ENCODE measurements at places on chromosomes 16 and 17. TPM values are rescaled to one million over a fixed set of nuclear protein-coding genes. Genes with fewer than 3 reads are reported as not detected.

PRAC2 gene
- not detected for total RNA-seq

CFAP97D1 gene
- total RNA-seq, result not detected

TEX19 gene
- total RNA-seq, result 0.19 TPM

RNU2-1 gene
- 10,813 TPM for total RNA-seq

MYL4 gene
- total RNA-seq, result 0.96 TPM

CRK gene
- total RNA-seq, result 20.4 TPM

C16orf74 gene
- 12.8 TPM for total RNA-seq

TMC8 gene
- total RNA-seq, result 128 TPM

NPIPA7 gene
- total RNA-seq, result 2.4 TPM

TOP2A gene
- total RNA-seq, result 214 TPM

GDPD1 gene
- 0.64 TPM for total RNA-seq

RCVRN gene
- total RNA-seq, result 0.13 TPM

CALB2 gene
- total RNA-seq, result not detected

HBA2 gene
- 0.92 TPM for total RNA-seq

RAD51D gene
- 22.1 TPM for total RNA-seq

PTX4 gene
- not detected for total RNA-seq

PABPN1L gene
- total RNA-seq, result not detected

ENPP7 gene
- 0.41 TPM for total RNA-seq

PRR15L gene
- not detected for total RNA-seq

TPSD1 gene
- total RNA-seq, result not detected

BCL6B gene
- total RNA-seq, result 0.56 TPM

KRT9 gene
- total RNA-seq, result not detected

NT5C3B gene
- total RNA-seq, result 38.7 TPM

DLG4 gene
- total RNA-seq, result 4.2 TPM

TBC1D3I gene
- not detected for total RNA-seq

MT1F gene
- 1.1 TPM for total RNA-seq

TMEM238L gene
- total RNA-seq, result not detected

CD300LG gene
- not detected for total RNA-seq

ABI3 gene
- total RNA-seq, result 67.0 TPM

KRTAP1-1 gene
- not detected for total RNA-seq

CMTM2 gene
- not detected for total RNA-seq

SLC6A2 gene
- not detected for total RNA-seq

ATAD5 gene
- total RNA-seq, result 18.0 TPM

PIK3R6 gene
- total RNA-seq, result 81.7 TPM
